ENCODE measurements at places on chromosomes 1 and 21.

- no peak for DNase-seq
These were observed 1.7 kb downstream of the LIN28A start for GRCh38 chr1:26412180-26412840.

DNA sequence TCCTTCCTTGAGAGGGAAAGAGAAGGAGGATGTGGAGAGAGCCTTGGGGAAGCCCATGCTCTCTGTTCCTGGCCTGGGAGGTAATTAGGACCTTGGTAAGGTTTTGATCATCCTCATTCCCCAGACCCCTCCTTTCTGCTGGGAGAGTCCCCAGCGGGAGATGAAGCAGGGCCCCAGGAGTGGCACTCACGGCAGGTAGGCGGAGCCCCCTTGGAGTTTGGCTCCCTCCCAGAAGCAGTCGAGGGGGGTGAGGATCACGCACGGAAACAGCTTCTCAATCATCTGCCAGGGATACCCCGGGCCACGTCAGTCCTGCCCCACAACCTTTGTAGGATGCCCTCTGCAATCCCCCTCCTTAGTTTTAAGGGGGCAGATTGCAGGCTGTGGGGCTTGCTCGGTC lies 11.5 kb downstream of the PTCH2 start:
- no peak for DNase-seq

DNA sequence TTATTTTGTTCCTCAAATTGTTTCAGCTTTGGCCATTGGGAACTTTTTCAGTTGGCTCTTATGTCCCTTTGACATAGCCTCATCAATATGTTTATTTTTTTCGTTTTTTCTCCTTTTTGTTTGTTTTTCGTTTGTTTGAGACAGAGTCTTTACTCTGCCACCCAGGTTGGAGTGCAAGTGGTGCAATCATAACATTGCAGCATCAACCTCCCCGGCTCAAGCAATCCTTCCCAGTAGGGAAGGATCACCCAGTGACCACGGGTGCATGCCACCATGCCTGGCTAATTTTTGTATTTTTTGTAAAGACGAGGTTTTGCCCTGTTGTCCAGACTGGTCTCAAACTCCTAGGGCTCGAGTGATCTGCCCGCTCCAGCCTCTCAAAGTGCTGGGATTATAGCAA lies 8.1 kb downstream of the POLR3GL start:
- DNase-seq = no peak

- no peak for DNase-seq
These were observed 178.3 kb downstream of the TRABD2B start for GRCh38 chr1:47818682-47819573.

GRCh38 chr1:190739926-190740325 lies 262.3 kb upstream of the BRINP3 start:
- no peak for DNase-seq

Measured in stimulated activated CD8-positive, alpha-beta memory T cell treated with anti-CD3 and anti-CD28 coated beads, Interleukin-7, amount 100 ng/mL, for 1 hour (primary cell).